ENCODE measurements at places on chromosomes 2 and 18.

- no peak for DNase-seq
These were observed 96.3 kb upstream of the RASGRP3 start for GRCh38 chr2:33380001-33380609.

DNA sequence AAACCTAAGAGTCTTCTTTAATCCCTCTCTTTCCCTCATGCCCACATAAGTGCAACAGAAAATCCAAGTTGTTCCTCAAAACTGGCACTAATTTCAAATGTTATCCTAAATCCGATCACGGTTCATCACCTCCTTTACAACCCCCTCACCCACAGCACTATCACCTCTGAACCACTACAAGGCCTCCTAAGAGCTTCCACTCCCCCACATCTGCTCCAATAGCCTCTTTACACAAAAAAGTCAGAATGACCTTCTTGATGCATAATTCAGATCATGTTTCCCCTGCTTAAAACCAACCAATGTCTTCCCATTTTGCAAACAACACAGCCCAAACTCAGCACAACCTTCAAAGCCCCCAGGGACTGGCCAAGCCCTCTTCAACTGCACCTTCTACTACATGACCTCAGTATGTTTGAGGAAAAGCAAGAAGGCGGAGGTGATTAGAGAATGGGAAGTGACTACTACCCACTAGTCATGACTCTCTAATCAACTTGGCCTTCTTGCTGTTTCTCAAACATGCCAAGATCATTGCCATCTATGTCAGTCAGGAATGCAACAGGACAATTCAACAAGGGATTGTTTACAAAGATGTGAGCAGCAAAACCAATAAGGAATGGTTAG lies 34.6 kb upstream of the GCC2 start:
- DNase-seq = no peak

- DNase-seq = no peak
These were observed 50.7 kb downstream of the METTL8 start for GRCh38 chr2:171383134-171383533.

DNA sequence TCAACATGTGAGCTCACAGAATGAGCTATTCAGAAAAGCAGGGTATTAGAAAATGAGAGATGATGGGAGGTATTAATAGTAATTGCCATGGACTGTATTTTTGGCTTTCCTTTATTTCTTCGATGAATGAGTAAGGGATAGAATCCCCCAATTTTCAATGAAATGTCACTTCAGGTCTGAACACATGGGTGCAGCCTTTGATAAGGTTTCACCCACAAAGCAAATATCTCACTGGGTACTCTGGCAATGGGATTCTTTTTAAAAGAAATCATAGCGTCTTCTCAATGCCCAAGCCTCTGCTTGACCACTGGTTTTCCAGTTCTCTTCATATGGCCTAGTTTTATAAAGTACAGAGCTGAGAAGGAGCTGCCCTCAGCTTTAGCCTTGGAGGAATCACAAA lies 610.5 kb upstream of the FANCL start:
- DNase-seq = no peak

DNA sequence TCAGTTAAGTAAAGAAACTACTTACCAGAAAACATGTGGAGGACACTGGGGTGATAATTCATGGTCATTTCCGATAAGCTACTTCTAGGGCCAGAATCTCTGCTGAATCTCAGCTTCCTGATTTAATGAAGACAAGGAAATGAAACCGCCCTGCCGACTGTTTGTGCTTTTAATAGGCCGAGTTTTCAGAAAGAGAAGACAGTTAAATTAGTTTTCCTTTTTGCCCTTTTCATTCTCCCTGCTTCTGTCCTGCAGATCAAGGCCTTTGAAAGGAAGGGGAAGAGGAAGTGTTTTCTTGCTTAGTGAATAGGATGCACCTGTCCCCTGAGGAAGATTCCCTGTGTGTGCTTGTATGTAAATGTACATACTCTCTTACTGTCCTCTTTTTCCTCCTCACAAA lies 126.6 kb downstream of the SH3RF3 start:
- DNase-seq = no peak

Measured in CD8-positive, alpha-beta memory T cell (primary cell).